NCI-H345 (cell line): ENCODE measurements at places on chromosomes 2 and 18.

- DNase-seq, result no peak
Measured at GRCh38 chr2:240503375-240503774, 54.4 kb downstream of the ANKMY1 start.

DNA sequence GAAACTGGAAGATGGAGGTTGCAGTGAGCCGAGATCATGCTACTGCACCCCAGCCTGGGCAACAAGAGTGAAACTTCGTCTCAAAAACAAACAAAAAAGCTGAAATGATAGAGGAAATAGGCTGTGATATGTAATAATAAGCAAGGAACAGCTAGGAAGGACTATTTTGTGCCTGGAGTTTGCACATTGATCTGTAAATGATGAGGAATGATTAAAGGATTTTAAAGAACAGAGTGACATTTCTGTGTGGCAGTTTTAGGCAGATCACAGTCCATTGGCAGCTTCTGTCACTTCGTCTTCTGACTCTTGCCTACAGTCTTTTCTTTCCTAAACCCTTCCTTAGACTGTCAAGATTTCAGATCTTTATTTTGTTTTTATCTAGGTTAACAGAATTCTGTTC lies 19.4 kb downstream of the EPB41L5 start:
- no peak for DNase-seq

DNA sequence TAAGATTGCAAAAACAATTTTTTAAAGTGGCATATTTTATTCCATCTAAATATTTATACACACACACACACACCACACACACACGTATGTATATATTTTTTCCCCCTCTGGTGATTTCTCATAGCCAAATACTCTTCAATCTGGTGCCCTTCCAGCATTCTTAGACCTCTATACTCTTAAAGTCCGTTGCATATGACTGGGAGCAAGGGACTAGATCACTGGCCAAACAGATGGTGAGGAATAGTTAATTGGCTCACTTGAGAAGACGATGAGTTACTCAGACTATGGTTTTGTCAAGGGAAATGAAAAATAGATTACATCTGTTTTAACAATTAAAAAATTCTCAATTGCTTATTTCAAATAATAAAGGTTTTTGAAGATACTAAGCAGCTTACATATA lies 512.5 kb upstream of the LRRTM4 start:
- no peak for DNase-seq

DNA sequence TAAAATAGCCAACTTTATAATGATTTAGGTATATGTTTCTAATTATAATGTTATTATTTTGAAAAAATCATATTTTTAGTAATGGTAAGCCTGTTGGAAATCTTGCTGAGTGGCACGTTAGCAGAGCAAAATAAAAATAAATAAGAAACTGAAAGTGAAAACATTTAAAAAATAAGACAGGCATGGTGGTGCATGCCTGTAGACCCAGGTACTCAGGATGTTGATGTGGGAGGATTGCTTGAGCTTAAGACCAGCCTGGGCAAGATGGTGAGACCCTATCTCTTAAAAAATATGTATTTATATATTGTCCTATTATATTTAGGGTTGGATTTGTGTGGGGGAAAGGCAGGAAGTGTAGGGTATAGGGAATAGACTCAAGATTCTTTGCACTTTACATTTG lies 15.8 kb upstream of the ANKRD12 start:
- no peak for DNase-seq

DNA sequence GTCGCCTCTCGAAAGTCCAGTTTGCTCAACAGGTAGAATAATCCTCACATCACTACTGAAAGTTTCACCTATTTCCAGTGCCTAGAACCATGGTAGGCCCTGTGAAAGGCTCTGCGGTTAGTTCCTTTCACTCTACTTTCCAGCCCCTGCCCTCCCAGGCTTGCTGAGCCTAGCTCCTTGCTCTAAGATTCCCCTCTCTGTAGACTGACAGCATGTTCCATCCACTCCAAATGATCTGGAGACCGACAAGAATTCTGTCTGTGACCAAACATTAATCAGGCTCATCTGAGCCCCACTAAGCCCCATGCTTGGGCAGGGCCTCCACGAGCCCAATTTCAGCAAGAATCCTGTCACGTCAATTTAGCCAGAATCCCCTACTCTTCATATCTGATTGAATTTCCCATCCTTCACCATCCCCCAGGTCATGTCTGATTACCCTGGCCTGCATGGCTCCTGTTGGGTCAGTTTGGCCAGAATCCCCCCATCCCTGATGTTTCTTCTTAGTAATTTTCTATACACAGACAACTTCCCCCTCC lies 307.0 kb downstream of the ALK start:
- no peak for DNase-seq

- peak; percentile 42 for DNase-seq
Measured at GRCh38 chr2:70425682-70426301, 123.9 kb upstream of the FAM136A start.

GRCh38 chr2:11123856-11124759 lies 31.2 kb upstream of the SLC66A3 start:
- DNase-seq, result peak; percentile 91

DNA sequence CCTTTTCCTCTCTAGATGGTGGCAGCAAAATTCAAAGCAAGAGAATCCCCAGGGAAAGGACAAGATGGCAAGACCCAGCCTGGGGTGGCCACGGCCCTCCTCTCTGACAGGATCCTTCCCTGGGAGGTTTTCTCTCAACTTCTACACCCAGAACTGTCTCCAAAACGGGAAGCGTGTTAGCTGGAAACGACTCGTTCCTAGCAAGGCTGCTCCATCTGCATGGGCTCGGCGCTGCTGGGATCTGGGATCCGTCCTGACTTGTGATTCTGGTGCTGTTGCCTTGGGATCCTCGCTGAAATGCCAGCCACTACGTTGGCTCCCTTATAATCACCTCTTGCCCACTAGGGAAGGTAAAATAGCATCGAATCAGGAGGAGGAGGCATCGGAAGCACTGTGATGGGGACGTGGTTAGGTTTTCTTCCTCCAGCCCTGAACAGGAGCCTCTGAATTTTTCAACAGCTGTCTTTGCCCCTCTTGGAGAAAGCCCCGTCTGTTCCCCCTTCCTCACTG lies 514.8 kb upstream of the MYT1L start:
- no peak for DNase-seq

- no peak for DNase-seq
Measured at GRCh38 chr2:20667531-20668401, 822 bp downstream of the GDF7 start.

DNA sequence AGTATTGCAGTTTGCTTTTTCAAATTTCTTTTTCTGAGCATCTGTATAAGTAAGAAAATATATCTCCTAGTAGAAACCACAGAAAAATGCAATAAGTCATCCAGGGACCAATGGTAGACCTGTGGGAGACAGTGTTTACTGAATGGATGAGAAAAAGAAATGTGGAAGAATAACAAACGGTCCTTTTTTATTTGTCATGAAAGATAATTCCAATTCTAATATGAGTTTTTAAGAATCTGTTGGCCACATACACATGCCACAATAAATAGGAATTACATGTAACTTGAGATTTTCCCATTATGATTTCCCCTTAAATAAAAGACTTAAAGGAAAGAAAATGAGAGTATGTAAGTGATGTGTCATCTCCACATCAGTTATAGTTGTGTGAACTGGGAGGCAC lies 107.7 kb upstream of the RAB27B start:
- DNase-seq, result no peak

DNA sequence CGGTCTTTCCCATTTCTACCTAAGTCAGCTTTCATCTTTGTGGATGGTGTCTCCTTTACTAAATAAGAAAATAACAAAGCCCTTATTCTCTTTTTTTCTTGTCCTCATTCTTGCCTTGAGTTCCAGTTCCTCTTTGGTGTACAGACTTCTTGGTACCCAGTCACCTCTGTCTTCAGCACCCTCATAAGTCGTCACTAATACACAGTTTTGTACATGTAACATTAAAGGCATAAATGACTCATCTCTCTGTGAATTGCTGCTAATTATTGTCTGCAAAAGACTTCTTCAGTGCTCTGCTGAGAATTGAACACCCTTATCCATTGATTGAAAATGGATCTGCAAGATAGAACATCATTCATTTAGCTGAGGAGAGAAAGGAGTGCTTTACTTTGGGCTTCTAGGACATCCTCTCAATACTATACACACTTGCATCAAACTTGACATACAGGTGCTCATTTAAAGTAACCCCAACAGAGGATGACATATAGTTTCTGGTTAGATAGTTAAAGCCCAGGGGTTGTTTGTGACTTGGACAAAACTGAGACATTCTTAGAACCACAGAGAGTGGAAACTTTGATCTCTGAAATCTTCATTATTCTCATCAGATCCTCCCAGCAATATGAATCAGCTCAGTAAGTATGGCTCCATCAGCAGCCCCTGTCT lies 97.0 kb downstream of the XRCC5 start:
- DNase-seq, result no peak

GRCh38 chr2:61736953-61737352 lies 116.9 kb downstream of the FAM161A start:
- DNase-seq, result no peak

DNA sequence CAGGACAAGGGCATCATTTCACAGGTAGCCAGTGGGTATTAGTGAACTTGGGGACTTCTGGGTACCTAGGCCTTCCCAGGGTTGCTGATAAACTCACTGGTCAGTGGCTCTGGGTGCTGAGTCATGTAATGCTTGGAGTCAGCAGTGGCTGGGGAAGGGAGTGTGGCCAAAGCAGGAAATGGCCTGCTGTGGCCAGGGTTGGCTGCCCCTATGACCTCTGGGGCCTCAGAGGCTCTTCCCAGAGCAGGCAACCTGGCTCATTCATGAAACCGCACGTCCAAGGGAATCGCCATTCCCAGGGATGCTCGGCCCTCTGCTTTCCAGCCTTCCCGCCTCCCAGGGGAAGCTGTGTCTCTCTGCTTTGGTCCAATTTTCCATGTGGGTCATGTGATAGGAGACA lies 294.9 kb downstream of the DYSF start:
- no peak for DNase-seq

- no peak for DNase-seq
Measured at GRCh38 chr2:226439337-226439736, 360.3 kb downstream of the IRS1 start.

GRCh38 chr2:57450170-57450569 lies 596.4 kb upstream of the VRK2 start:
- no peak for DNase-seq

- no peak for DNase-seq
Measured at GRCh38 chr18:68480196-68480595, 234.7 kb downstream of the TMX3 start.

DNA sequence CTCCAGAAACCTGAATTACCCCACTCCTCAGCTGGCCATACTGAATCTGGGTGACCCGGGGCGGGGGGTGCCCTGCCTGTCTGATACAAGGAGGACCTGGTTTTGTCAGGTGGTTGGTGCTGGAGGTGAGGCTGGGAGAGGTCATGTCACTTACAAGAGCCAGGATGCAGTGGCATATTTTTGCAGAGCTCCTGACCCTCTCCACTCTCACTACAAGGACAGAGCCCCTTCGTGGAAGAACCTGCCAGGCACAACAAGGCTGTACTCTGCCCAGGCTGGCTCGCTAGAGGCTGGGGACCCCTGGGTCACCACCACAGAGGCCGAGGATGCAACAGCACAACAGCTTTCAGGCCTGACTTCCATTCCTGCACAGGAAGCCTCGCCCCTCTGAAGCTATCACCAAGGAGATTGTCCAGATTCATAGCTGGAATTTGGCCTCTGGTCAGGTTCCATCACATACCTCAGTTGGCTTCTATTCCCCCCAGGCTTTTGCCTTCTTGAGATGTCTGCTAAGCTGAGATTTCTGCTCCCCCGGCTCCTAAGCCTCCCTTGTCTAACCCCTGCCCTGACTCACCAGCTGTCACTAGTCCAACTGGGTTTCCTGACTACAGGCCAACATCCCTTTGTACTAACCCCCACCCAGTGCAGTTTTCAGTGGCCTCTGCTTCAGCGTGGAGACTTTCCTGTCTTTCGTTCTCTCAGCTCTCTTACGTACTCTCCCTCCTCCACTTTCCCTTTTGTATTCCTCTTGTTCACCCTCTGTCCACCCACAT lies 132.5 kb upstream of the EPAS1 start:
- DNase-seq, result no peak

DNA sequence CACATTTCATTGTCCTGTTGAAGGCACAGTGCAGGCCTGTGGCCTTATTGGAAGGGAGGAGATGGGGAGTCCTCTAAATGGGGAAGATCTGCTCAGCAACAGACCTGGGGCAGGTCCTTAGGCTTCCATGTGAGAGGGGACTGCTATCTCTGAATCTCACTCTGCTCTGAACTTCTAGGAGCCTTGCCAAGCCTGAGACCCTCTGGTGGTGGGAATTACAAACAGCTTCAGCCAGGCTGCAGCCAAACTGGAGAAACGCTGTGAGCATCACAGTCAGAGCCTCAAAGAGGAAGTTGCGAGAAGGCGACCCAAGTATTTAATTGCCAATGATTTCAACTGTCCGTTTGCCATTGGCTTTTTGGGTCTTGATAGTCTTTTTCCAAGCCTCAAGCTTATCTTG lies 66.8 kb upstream of the MC2R start:
- DNase-seq, result no peak

DNA sequence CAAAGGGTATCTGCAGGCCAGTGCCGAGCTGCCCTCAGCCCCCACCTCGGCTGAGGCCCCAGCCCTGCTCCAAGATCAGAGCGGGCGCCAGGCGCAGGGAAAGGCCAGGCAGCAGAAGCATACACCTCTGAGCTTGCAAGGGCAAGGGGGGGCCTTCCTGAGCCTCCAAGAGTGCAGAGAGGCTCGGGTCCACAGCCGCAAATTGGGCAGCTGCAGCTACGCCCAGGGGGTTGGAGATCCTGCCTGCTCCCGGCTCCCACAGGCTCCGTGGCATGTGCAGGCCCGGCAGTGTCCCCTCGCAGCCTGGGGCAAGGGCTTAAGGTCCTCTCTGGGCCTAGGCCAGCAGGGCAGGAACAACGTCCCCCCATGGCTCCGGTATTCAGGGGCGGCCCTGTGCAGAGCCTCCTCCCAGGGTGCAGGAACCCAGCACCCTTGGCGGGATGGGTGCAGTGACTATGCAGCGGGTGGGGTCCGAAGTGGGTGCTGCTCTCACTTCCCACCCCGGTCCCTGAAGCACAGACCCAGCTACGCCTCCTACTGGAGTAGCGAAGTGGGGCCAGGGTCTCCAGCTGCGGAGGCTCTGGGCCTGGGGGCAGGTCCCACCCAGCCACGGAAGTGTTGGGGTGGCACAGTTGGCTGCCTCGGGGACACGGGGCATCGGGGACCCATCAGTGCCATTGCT lies 120.2 kb upstream of the TMEFF2 start:
- DNase-seq, result no peak

GRCh38 chr2:123648016-123648415 lies 377.1 kb upstream of the CNTNAP5 start:
- no peak for DNase-seq

- no peak for DNase-seq
Measured at GRCh38 chr18:73981796-73982195, 165.8 kb downstream of the FBXO15 start.

DNA sequence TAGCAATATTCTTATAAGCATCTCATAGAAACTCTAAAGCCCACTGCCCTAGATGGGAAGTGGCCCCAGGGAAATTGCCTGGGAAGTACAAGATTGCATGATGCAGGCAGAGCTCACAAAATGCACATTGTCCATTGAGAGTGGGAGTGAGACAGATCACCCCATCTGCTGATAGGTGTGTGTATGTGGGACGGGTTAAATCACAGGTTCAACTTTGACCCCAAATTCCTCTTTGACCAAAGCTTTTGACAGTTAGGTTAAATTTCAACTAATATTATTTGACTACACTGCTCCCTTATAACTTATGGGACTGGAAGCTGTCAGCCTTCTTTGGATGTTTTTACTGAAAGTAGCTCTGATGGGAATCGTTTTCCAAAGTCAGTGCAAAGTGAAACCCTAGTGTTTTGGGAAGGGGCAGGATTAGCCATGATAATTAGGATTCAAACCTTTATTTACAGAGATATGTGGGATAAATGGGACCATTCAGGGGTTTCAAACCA lies 11.4 kb upstream of the FABP1 start:
- DNase-seq, result no peak

GRCh38 chr2:73640511-73640911 lies 1.7 kb downstream of the NAT8 start:
- DNase-seq, result no peak
